Cerebellar nuclear complex (tissue), 1 donor: ENCODE measurements at places on chromosomes 12 and 14.

- DNase-seq, result no peak
These were observed 11.7 kb upstream of the RAD51AP1 start for GRCh38 chr12:4526923-4527546.

GRCh38 chr12:104462931-104463339, 6.2 kb downstream of the CHST11 start:
- DNase-seq, result no peak

DNA sequence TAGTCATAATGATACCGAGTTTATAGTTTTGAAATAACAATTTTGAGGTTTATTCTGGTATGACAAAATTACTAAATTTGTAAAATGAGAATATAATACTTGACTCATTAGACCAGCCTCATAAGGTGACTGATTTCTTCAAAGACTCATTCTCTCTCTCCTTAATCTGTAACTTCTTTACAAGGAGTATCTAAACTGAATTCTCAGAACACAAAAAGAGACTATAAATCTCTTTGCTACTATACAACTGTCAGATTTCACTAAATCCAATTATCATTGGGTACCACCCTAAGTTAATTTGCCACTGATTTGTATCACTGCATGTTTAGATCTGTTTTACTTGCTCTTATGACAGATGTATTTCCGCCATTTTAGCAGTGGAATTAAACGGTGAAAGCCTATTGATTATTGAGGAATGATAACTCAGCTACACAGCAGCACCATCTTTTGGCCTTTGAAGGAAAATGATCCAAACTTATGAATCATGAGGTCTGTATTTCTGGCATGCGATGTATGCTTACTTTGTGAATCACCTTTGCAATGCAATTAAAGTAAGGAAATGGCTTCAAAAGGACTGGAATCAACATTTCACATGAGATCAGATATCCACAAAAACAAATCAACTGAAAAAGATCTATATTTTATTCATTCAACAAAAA, 161.2 kb downstream of the RERGL start:
- no peak for DNase-seq

GRCh38 chr14:74593241-74593953, 18.6 kb downstream of the LTBP2 start:
- no peak for DNase-seq

DNA sequence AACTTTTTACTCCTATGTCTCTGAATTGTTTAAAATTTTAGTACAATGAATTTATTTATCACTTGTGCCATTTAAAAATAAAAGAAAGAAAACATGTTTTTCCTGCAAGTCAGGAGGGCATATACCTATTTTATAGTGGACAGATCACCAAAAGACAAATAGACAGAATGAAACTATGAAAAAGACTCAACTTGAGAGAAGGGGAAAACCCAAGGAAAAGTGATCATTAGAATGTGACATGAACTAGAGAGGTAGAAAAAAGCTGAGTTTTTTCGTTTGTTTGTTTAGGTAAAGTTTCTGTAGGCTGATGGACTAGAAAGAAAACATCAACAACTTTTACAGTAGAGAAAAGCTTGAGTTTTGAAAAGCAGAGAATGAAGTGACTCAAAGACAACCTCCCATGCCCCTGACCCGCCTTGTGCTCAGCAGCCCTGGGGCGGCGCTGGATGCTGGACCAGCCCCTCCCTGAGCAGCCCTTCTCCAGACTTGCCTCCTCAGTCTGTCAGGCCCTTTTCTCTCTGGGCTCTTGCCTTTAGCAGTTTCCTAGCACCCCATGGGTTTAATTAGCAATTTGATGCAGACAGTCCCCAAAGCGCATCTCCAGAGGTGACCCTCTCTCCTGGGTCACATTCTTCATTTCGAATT, 95.1 kb upstream of the ARID2 start:
- no peak for DNase-seq

GRCh38 chr12:20127413-20127812, 240.9 kb upstream of the PDE3A start:
- no peak for DNase-seq

DNA sequence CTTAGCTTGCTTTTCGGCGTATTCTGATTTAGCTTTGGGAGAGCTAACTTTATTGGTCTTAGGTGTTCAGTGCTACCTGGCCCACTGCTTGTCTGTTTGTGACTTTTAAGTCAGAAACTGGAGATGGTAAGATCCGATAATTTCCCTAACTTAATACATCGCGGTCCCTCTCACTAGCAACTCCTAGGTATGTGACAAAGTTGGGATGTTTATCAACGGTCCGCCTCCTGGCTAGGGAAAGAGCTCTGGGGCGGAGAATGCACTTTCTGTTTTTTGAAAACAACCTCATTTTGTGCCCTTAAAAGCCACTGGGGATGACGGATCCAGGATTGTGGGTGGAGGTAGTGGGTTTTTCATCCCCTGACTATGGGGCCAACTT, 1.2 kb downstream of the CDKN1B start:
- DNase-seq, result no peak
